Ecto neural progenitor cell (in vitro differentiated cells): ENCODE measurements at places on chromosomes 1 and 21.
A peak's percentile ranks its signal among the peaks of the same experiment; 100 is the strongest.

- DNase-seq, result no peak
Measured at GRCh38 chr21:29130270-29130969, at the start of gene MAP3K7CL. Gene MAP3K7CL, plus strand, starts transcription at chr21:29130644. Its CDS starts 2,701 bp downstream, at chr21:29133345.

DNA sequence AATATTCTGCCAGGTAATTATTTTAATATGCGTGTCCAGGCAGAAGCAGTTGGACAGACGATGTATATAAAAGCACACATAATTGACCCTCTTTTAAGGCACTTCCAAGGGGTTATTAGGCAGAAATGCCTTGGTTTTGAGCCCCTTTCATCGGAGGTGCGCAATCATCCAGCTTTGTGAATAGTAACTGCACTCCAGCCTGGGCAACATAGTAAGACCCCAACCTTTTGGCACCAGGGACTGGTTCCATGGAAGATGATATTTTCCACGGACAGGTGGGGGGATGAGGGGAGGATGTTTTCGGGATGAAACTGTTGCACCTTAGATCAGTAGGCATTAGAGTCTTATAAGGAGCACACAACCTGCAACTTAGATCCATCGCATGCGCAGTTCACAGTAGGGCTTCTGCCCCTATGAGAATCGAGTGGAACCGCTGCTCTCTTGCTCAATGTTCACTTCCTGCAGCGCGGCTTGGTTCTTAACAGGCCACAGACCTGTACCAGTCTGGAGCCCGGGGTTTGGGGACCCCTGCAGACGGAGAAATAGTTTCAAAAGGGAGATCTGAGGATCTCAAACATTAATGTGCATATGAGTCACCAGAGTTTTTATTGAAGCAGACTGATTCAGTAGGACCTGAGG lies 1.8 kb upstream of the MCOLN2 start:
- no peak for DNase-seq

DNA sequence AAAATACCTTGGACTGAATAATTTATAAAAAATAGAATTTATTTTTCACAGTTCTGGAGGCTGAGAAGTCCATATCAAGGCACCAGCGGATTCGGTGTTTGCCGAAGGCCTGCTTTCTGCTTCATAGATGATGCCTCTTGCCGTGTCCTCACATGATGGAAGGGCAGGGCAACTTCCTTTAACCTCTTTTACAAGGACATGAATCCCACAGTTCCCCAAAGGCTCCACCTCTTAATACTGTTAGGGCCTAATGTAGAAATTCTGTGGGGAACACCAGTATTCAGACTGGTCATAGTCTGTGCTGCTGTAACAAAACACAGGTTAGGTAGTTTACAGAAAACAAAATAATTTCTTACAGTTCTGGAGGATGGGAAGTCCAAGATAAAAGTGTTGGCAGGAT lies 25.9 kb downstream of the DYRK1A start:
- no peak for DNase-seq

DNA sequence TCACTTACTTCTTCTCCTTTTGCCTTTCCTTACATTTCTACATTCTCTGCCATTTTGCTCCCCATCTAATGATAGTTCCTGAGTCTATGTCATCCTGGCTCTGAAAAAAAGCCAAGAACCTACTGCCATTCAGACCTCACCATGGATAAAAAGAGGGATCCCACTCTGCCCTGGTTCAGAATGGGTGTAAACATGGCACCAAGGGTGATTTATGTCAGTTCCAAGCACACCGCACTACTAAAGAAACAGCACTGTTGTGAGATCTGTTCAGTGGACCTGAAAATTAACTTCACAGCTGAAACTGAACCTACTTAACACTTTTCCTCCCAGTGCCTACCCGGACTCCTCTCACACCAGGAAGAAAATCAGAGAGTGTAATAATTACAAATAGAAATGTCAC lies 72.3 kb upstream of the NTPCR start:
- no peak for DNase-seq

DNA sequence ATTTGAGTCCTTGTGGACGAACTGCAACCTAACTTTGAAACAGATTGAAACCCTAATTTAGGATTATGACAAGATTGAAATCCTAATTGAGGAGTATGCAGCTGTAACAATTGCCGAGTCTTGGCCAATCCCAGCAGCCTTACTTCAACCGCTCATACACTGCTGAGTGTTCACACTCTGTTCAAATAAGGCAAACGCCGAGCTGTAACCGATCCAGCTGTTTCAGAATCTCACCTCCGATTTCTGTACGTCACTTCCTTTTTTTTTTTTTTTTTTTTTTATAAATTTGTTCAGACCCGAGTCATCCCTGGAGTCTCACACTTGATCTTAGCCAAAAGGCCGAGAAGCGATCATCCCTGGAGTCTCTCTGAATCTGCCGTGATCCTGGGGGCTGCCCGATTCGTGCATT lies 22.3 kb upstream of the ATP5PO start:
- no peak for DNase-seq

DNA sequence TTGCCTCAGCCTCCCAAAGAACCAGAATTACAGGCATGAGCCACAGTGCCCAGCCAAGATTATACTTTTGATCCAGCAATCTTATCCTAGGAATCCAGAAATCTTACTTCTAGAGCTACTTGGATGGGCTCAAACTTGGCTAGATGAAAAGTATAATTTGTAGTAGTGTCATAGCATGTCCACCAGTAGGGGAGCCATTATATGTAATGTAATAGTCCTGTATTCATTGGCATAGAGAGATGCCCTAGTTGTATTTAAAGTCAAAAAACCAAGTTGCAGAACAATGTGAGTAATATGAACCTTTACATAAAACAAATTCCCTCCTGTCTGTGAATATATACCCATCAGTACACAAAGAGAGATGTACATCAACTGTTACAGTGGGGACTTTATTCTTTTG lies 83.9 kb downstream of the NOS1AP start:
- DNase-seq, result no peak

DNA sequence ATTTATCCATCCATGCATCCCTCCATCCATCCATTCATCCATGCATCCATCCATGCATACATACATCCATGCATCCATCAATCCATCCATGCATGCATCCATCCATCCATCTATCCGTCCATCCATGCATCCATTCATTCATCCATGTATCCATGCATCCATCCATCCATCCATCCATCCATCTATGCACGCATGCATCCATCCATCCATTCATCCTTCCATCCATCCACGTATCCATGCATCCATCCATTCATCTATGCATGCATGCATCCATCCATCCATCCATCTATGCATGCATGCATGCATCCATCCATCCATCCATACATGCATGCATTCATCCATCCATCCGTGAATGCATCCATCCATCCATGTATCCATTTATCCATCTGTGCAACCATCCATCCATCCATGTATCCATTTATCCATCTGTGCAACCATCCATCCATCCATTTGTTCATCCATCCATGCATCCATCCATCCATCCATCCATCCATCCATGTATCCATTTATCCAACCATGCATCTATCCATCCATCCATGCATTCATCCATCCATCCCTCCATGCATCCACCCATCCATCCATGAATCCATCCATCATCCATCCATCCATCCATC lies 30.3 kb upstream of the TINAGL1 start:
- no peak for DNase-seq

DNA sequence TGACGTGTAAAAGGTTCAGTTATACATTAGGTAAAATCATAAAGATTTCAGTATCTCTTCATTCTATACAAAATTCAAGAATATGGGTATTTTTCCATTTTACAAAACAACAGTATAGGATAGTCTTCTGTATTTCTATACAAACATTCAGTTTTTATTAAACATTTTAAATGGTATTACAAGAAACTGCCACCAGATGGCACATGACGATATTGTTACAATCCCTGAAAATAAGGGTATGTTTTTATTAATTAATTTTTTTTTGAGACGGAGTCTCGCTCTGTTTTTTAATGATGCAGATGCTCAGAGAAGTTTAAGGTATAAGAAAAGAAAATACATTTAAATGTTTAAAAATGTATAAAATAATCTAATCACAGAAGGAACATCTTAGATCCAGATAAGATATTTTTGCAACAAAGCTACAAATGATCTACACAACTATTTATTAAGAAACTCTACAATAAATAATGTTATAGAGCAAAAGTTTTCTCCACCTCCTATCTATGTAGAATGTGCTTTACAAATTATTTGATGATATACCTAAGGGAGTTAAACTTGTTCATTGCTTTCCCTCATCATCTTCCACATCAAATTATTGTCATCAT lies 23.5 kb upstream of the RSBN1 start:
- DNase-seq, result no peak

- DNase-seq, result no peak
Measured at GRCh38 chr1:225544263-225544662, 108.7 kb downstream of the ENAH start.

DNA sequence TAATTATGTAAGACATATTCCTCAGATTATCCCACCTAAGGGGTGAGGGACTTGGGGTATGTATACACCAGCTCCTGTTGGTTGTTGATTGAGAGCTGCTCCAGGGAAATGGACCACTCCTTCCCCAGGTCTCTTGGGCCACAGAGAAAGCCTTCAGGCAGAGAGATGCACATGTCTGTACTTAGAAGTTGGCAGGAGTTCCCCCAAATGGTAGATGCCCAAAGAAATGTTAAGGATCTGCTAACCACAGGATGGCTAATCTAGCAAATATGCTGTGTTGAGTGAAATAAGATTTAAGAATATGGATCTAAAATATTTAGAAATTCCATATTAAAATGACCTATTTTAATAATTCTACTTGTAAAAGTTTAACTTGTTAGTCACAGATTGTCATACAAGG lies 100.8 kb upstream of the DNAH14 start:
- DNase-seq, result no peak

GRCh38 chr1:58885998-58886397 lies 102.2 kb upstream of the JUN start:
- no peak for DNase-seq

GRCh38 chr1:25977801-25978200 lies 20.1 kb downstream of the PAFAH2 start:
- no peak for DNase-seq

GRCh38 chr1:212367474-212368072 lies 47.1 kb downstream of the PACC1 start:
- no peak for DNase-seq

DNA sequence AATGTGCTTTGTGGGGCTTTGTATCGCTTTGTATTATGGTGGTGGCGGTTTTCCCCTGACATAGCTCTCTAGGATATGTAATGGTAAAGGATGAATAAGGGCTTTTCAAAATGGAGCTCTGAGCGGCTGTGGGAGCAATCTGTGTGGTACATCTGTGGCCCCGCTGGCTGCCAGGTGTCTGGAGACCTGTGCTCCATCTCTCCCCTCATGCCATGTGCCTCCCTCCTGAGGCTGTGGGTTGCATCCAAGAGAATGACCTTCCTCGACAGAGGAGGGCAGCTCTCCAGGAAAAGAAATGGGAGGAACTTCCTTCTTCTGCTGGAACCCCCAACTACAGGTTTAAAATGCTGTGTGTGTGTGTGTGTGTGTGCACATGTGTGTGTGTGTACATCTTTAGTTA lies 78.7 kb downstream of the RYR2 start:
- DNase-seq, result no peak

- DNase-seq, result no peak
Measured at GRCh38 chr1:198437332-198437731, 103.1 kb downstream of the ATP6V1G3 start.

GRCh38 chr1:205977402-205978014 lies 25.7 kb downstream of the RAB7B start:
- DNase-seq, result peak; percentile 84

DNA sequence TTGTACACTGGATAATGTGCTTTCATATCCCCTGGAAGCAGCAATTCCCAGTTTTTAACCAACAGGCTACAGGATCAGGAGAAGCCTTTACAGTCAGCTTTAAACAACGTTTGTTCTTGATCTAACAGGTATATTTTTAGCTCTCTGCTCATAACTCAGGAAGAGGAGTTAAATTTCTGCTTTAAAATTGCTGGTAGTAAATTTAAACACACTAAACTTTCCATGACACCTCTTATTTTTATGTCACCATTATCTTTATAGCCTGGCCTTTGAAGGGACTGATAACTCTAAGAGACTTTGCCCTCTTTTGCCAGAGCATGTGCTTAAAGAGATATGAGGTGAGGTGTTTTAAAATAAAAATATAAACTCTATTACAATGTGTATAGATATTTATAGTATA lies 119.6 kb upstream of the BRINP3 start:
- DNase-seq, result no peak

DNA sequence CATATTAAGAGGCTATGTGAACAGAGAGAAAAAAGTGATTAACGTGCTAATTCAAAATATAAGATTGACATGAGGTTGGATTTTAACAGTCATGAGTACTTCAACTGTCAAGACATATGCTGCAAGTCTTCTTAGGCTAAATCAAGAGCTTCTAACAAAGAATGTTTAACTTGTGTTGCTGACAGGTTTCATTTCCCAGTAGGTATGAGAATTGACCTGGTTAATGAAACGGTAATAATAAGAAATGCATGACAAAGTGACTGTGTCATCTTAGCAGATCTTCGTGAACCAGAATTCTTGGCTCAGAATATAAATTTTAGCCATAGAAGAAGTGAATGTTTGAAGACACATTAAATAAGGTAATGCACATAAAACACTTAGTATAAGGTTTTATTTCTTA lies 132.6 kb upstream of the PTGFR start:
- no peak for DNase-seq

DNA sequence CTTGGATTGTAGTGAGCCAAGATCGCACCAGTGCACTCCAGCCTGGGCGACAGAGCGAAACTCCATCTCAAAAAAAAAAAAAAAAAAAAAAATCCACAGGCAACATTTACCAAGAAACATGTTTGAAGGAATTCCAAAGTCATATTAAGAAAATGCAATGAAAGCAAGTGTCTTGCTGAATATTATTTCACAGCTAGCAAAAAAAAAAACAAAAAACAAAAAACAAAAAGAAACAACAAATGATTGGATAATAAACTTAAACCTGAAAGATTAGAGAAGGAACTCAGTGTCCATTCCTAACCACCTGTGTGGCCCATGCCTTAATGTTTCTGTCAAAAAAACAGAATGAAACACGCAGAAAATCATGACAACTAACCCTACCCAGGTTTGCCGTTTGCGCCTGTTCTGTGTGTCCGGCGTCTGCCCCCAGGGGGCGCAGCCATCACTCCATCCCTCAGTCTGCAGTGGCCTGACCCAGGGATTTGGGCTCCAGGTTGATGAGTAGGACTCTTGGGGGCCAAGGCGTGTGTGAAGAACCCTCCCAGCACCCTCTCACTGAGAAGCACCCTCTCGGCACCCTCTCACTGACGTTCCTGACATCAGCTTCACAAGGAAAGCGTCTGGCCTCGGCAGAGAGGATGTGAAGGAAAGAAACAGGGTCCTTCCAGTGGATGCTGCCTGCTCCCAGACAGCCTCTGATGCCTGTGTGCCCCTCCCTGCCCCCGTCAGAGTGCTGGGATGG lies 19.2 kb upstream of the PTTG1IP start:
- DNase-seq, result peak; percentile 78

GRCh38 chr1:159171688-159172501 lies 480 bp downstream of the CADM3 start:
- no peak for DNase-seq

- DNase-seq, result no peak
Measured at GRCh38 chr1:109984190-109984455, 442 bp upstream of the AHCYL1 start.

GRCh38 chr1:238340989-238341388 lies 450.3 kb upstream of the ZP4 start:
- no peak for DNase-seq

GRCh38 chr1:110390096-110390495 lies 730 bp downstream of the SLC16A4 start:
- no peak for DNase-seq

- DNase-seq, result no peak
Measured at GRCh38 chr1:30745156-30745833, 12.3 kb downstream of the LAPTM5 start.

GRCh38 chr1:54352755-54353154 lies 53.4 kb downstream of the SSBP3 start:
- no peak for DNase-seq

GRCh38 chr21:31501926-31502325 lies 157.6 kb upstream of the SOD1 start:
- no peak for DNase-seq
